ENCODE measurements at places on chromosomes 2 and 18.

DNA sequence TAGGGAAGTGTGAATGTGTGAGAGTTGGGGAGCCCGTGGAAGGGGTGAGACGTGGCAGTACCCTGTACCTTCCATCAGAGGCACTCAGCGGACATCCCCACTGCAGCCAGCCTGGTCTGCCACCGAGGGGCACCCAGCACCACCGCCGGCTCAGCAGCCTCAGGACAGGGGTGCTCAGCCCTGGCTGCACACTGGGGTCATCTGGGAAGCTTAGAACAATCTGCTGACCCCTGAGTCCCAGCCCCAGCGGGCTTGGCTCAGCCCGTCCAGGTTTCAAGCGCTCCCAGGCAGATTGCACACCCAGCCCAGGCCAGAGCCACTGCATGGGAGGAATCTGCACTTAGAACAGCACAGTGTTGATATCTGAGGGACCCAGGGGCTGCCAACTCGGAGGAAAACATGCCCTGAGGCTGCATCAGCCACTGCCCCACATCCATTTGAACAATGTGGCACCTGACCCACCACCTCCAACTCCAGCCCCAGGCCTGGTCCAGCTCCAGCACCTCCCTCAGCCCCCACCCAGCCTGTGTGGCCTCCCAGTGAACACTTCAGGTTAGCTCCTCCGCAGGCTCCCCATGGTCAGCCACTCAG, 147.1 kb upstream of the OTOS start:
- no peak for DNase-seq

GRCh38 chr2:8154936-8155335, 526.9 kb upstream of the ID2 start:
- DNase-seq: no peak

GRCh38 chr2:160813506-160813858, 319.9 kb upstream of the RBMS1 start:
- DNase-seq: no peak

DNA sequence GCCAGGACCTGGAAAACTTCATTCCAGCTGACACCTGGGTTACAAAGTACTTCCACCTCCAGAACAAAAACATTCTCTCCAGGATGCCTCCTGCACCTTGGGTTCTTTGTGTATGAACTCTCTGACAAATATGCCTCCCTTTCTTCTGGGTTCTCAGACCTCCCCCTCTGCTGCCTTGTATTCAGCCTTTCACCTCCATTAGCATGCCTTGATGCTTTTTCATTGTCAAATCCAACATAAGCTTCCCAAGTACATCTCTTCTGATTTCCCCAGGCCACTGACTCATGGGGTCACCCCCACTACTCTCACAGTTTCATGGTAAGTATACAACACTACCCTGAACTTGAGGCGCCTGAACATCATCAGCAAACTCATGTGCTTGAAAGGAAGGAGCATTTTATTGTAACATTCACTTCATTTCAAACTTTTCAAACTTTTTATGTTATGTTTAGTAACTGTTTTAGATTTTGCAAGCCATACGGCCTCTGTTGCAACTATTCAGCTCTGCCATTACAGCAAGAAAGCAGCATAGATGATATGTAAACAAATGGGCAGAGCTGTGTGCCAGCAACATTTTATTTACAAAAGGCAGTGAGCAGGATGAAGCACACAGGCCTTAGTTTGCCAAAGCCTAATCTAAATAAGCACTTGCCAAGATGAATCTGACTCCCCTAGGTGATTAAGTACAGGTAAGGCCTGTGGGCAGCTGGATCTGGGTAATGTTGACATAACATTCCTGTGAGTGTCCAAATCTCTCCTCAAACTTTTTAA, 32.5 kb upstream of the MRPS9 start:
- DNase-seq: no peak

GRCh38 chr2:108594132-108594981, 60.1 kb downstream of the LIMS1 start:
- no peak for DNase-seq

All from T-helper 2 cell (primary cell).